ENCODE measurements at places on chromosomes 2 and 18. TPM values are rescaled to one million over a fixed set of nuclear protein-coding genes. Genes with fewer than 3 reads are reported as not detected.

The AKAIN1 gene
- total RNA-seq, result not detected

The IL1F10 gene
- total RNA-seq, result not detected

The DSC1 gene
- not detected for total RNA-seq

The HAAO gene
- total RNA-seq, result 2.8 TPM

The KATNAL2 gene
- total RNA-seq, result 4.6 TPM

The LTBP1 gene
- total RNA-seq, result 190 TPM

The RIT2 gene
- not detected for total RNA-seq

The PLCL1 gene
- total RNA-seq, result 0.83 TPM

The REG3G gene
- not detected for total RNA-seq
